CD8-positive, alpha-beta memory T cell (primary cell): ENCODE measurements at places on chromosomes 11 and 22. TPM values are rescaled to one million over a fixed set of nuclear protein-coding genes. Genes with fewer than 3 reads are reported as not detected.

DNA sequence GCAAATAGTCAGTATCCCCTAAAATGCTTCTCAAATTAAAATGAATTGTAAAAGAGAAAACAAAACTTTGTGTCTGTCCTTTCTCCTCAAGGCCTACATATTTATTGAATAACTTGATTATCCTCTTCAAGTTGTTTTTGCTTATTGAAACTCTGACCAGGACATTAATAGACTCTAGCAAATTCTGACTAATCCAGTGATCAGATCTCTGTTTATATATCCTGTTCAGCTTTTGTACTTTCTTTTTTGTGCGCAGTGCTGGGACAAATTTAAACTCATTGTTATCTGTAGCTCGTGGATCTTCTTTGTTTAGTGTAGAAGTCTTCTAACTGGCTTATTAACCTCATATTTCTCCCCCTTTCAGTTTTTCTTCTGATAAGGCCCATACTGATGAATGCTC, 139.9 kb upstream of the SORL1-AS1 start:
- no peak overlapping the region for H3K4me3 ChIP-seq
- no peaks in the 10 kb centered on the region for H3K4me1 ChIP-seq
- no peak for DNase-seq
- no peaks in the 10 kb centered on the region for H3K27me3 ChIP-seq
- peaks cover 87% of the 10 kb centered on the region for H3K36me3 ChIP-seq
- no peak overlapping the region for H3K27ac ChIP-seq

GRCh38 chr11:111088847-111089355, 156.6 kb upstream of the POU2AF2 start:
- no peaks in the 10 kb centered on the region for H3K4me1 ChIP-seq
- no peaks in the 10 kb centered on the region for H3K27me3 ChIP-seq
- no peaks in the 10 kb centered on the region for H3K36me3 ChIP-seq

The FAR1 gene
- total RNA-seq = 48.3 TPM

GRCh38 chr11:45984192-45984591, 61.7 kb downstream of the LARGE2 start:
- no peak overlapping the region for H3K27ac ChIP-seq
- H3K4me3 ChIP-seq = no peak overlapping the region
- H3K27me3 ChIP-seq = no peaks in the 10 kb centered on the region
- no peaks in the 10 kb centered on the region for H3K4me1 ChIP-seq
- no peak for DNase-seq

GRCh38 chr11:58586998-58587397, 8.1 kb downstream of the ZFP91 start:
- H3K27ac ChIP-seq = no peak overlapping the region
- H3K36me3 ChIP-seq = peaks cover 10% of the 10 kb centered on the region
- no peak overlapping the region for H3K4me3 ChIP-seq
- H3K27me3 ChIP-seq = no peaks in the 10 kb centered on the region
- DNase-seq = no peak
- H3K4me1 ChIP-seq = peaks cover 18% of the 10 kb centered on the region

DNA sequence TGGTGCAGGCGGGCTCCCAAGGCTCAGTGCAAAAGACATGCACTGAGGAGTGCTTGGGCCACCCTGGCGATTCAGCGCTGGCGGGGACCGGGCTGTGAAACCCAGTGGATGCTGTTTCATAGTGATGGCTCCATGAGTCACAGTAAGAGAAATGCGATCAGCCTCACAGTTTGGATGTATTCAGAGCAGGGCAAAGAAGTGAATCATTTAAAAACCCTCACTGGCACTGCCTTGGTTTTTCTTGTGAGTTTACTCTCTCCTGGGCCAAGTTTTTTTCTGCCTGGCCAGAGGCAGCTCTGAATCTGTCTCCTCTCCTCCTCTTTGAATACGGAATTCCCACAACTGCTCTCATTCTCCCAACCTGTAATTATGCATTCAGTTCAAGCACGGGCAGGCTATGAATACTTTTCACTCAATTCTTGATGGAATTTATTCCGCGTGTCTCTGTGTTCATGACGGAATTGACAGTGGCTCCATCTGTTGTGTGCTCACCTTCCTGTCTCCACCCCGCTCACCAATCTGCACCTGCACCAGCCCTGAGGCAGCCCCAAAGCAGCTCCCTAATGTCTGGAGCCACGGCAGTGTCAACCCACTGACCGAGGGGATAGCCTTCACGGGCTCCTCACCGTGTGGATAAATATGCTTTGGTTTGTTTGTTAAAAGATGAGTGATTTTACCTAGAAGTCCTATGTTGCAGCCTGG, 14.9 kb downstream of the ADAMTS8 start:
- H3K36me3 ChIP-seq = no peaks in the 10 kb centered on the region
- no peaks in the 10 kb centered on the region for H3K4me1 ChIP-seq
- no peak for DNase-seq
- no peak overlapping the region for H3K4me3 ChIP-seq
- no peak overlapping the region for H3K27ac ChIP-seq

The SYT8 gene
- not detected for total RNA-seq

The KCNJ11 gene
- 0.53 TPM for total RNA-seq

The SLC17A6 gene
- total RNA-seq = not detected
